SK-N-SH treated with all-trans-retinoic acid at 6 μM for 48 hours (cell line): ENCODE measurements at places on chromosomes 12 and 14.

DNA sequence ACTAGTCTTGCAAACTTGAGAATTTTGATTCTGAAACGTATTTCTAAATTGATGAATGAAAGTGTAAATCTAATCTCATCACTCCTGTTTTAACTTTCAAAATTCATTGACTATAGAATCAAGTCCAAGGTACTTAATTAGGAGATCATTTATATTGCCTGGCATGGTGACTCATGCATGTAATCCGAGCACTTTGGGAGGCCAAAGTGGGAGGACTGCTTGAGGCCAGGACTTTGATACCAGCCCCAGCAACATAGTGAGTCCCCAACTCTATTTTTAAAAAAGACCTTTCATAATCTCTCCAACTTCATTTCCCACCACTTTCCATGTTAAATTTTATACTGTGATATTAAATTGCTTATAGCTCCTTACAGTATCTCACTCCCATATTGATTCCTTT is 3.0 kb upstream of the MIPOL1 start:
- ATAC-seq: no peak

DNA sequence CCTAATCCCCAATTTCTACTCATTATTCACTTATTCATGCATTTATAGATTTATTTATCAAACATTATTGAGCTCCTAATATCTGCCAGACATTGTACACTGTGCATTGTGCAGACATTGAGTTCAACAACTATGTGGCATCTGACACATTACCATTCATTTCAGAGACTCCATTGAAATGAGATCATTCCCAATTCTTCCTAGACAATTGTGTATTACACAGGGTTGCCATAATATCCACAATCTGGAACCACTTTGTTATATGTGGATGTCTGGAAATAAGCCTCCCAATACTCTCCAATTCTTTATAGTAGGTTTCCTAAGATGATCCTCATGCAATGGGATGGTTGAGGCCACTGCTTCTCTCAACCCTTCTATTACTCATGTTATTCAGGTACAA is 165.0 kb downstream of the OTOGL start:
- no peak for ATAC-seq

DNA sequence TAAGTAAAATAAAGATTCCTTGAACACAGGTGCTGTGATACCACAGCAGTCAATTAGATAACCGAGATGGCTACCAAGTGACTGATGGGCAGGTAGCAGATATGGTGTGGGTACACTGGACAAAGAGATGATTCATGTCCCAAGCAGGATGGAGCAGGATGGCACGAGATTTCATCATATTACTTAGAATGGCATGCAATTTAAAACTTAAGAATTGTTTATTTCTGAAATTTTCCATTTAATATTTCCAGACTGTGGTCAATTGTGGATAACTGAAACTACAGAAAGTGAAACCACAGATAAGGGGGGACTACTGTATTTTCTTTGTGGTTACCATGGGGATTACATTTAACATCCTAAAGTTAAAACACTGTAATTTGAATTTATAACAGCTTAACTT is 7.5 kb upstream of the ZFP36L1 start:
- ATAC-seq: no peak

- ATAC-seq: no peak
These were observed 8.0 kb upstream of the RASSF8 start for GRCh38 chr12:25950329-25951115.

- no peak for ATAC-seq
These were observed 1.6 kb upstream of the TAPBPL start for GRCh38 chr12:6450091-6450868.

- ATAC-seq: peak; percentile 41
These were observed 48.9 kb upstream of the DLK1 start for GRCh38 chr14:100677554-100678468.

DNA sequence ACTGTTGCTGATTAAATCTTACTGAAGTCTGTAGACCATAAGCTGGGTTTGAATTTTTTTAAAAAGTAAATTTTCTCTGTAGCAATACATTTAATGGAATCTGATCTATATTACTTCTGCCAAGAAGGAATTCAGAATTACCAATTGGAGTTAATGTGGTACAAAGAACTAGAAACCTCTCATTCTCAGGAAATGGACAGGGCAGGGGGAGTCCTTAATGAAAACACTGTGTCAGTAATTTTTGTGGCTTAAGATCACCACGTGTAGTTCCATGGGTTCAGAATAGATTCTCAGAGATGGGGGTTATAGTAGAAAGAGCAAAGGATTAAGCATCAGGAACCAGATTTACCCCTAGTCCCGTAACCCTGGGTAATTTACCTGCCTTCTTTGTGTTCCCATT is 30.3 kb downstream of the FBXL14 start:
- no peak for ATAC-seq

DNA sequence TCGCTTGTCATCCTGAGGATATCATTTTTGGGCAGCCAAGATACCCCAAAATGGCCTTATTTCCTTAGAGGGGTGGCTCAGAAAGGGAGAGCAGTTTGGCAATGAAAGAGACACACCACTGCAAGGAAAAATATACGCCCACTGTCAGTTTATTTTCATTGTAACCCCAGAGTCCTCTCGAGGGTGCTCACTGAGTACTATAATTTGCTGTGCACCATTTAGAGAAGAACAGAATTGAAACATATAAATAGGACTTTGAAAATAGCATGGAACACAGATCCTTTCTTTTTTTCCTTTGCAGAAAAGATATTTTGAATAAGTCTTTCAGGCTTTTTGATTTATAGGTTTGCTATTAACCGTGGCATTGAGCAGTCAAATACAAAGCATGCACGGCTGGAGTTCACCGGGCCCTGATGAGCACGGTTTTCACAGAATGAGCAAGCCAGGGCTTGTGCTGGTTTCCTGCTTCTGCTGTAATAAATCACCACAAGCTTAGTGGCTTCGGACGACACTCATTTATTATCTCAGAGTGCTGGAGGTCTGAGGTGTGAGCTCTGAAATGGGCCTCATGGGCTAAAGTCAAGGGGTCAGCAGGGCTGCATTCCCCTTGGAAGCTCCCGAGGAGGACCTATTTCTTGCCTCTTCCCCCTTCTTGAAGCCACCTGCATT is 152.3 kb downstream of the ZNF664 start:
- ATAC-seq: no peak

- peak; percentile 82 for ATAC-seq
These were observed 319.4 kb upstream of the ATP2B1 start for GRCh38 chr12:90027889-90028634.

DNA sequence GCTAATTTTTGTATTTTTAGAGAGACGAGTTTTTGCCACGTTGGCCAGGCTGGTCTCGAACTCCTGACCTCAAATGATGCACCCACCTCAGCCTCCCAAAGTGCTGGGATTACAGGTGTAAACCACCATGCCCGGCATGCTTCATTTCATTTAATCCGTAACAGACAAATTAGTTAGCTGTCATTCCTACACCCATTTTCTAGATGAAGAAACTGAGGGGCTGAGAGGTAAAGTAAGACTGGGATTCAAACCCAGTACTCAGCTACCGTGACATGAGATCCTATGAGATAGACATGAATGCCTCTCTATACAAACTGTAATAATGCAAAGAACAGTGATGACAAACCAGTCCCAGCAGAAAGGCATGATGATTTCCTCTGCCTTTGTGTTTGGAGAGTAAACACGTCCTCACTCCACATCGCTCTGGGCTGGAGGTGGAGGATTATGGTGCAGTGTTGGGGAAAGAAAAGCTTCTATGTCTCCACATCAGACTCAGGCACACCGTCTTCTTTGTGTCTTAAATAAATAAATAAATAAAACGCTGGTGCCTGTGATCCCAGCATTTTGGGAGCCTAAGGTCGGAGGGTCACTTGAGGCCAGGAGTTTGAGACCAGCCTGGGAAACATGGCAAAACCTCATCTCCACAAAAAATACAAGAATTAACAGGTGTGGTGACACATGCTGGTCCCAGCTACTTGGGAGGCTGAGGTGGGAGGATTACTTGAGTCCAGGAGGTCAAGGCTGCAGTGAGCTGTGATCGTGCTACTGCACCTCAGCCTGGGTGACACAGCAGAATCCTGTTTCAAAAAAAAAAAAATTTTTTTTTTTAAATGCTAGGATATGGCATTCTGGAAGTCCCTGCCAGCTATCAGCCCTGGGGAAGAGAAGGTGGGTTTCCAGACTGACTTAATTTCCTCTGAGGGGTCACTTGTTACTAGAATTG is 10.5 kb downstream of the VSX2 start:
- ATAC-seq: no peak

GRCh38 chr14:56341766-56342493 is 223.7 kb downstream of the PELI2 start:
- no peak for ATAC-seq

DNA sequence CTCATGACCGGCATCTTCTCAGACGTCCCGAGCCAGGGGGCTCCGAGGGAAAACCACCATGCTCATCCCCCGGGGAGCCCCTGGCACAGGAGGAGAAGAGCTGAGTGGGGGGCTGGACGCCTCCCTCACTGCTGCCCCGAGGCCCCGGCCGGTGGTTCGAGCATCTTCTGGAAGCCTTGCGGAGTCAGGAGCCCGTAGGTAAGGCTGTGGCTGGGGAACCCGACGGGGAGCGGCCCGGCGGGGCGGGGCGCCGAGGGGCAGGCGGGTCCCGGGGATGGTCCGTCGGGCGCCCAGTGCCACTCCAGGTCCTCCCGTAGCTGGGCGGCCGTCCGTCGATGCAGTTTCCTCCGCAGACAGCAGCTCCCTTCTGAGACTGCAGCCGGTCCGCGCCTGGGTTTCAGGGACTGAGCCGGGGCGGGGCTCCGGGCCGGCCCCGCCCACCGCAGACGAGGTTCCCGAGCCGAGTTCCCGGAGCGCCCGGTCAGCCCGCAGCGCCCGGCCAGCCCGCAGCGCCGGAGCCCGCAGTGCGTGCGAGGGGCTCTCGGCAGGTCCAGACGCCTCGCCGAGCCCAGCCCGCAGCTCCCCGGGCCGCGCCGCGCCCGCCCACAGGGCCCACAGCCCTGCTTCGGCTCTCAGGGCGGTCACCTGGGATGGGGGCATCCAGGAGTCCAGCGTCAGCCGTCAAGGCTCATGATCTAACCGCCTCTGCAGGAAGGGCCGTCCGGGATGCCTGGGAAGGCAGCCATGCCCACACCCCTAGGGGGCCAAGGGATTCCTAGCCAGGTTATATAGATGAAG is at the start of gene PGF:
TSS of gene PGF (minus strand) at position 369 of the 798 bp plus-strand sequence. CDS start at position 14, 355 bp downstream.
- peak; percentile 86 for ATAC-seq

DNA sequence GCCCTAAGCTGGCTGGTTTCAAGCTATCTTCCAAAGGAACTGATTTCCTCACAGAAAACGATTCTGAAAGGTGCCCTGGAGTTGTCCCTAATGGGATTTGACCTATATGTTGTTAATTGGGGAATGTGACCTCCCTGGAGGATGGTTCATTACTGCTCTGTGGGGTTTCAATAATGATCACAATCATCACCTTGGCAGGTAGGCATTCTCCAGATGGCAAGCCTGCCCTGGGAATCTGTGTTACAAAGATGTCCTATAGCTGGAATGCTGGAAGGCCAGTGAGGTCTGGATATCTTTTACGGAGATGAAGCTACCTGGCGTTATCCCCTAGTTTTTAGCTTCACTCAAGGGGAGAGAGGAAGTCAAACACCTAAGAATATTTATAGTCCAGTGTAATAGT is 167.6 kb downstream of the TTC8 start:
- no peak for ATAC-seq

- no peak for ATAC-seq
These were observed 473.5 kb downstream of the PRKD1 start for GRCh38 chr14:29454026-29454693.

- ATAC-seq: no peak
These were observed 87.3 kb downstream of the TTC7B start for GRCh38 chr14:90728951-90729350.

GRCh38 chr14:34270361-34270760 is 191.7 kb downstream of the SPTSSA start:
- no peak for ATAC-seq

GRCh38 chr12:50786498-50787231 is 22.8 kb downstream of the ATF1 start:
- peak; percentile 89 for ATAC-seq

- ATAC-seq: no peak
These were observed 204.1 kb downstream of the BCL11B start for GRCh38 chr14:99067927-99068326.

DNA sequence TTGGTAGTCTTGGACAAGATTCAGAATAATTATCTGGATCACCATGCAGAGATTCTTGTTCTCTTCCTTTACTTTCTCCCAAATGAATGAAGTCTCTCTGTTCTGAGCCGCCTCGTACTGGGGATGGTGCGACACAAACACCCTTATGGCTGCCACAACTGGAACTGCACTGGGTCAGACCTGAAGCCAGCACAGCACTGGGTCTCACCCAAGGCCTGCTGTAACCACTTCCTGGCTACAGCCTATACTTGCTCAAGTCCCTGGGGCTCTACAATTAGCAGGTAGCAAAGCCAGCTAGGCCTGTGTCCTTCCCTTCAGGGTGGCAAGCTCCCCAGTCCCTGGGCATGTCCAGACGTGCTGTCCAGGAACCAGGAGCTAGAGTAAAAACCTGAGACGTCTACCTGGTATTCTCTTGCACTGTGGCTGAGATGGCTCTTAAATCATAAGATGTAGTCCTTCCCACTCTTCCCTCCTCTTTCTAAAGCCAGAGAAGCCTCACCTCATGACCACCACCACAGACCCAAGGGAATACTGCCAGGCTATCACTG is 27.6 kb downstream of the IFNG start:
- no peak for ATAC-seq

- ATAC-seq: no peak
These were observed 467.1 kb downstream of the ATP23 start for GRCh38 chr12:58408516-58408915.

DNA sequence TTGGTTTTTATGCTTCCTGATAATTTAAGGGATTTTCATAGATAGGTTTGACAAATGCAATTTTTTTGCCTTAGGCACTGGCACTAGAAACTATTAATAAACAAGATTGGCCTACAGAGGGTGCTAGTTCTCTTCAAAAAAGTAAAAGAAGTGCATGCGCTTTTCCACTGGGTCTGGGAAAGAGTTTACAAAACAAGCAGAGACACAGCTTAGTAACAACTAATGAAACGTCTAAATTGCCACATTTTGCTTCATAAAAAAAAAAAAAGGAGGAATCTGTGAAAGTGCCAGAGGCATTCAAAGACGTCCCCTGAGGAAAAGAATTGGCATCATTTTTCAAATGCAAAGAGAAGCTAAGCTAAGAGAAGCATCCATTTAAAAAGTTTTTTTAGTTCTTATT is 58.3 kb upstream of the EEA1 start:
- peak; percentile 96 for ATAC-seq

DNA sequence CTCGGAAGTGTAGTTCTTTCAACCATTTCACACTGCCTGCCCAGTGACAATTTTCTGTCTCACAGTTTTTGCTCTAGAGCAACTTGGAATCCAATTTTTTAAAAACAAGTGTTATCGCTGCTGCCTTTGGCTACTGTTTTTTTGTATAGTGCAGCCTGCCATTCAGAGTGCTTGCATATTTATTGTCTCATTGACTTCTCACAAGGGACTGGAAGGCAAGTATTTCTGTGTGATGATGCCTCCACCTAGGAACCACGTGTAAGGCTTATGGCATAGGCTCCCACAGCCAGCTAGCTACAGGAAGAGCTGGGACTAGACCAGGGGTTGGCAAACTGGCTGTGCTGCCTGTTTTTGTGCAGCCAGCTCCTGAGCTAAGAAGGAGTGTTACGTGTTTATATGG is 903 bp downstream of the PARPBP start:
- peak; percentile 50 for ATAC-seq
